Stimulated activated CD8-positive, alpha-beta memory T cell treated with anti-CD3 and anti-CD28 coated beads, Interleukin-15, amount 100 ng/mL, for 48 hours (primary cell): ENCODE measurements at places on chromosomes 2 and 18.

- DNase-seq: no peak
These were observed 30.0 kb upstream of the LINC00305 start for GRCh38 chr18:64178860-64179259.

- no peak for DNase-seq
These were observed 38.0 kb upstream of the ACVR2A start for GRCh38 chr2:147806846-147807245.

GRCh38 chr2:127400533-127400896 is 12.7 kb upstream of the MAP3K2 start:
- no peak for DNase-seq

DNA sequence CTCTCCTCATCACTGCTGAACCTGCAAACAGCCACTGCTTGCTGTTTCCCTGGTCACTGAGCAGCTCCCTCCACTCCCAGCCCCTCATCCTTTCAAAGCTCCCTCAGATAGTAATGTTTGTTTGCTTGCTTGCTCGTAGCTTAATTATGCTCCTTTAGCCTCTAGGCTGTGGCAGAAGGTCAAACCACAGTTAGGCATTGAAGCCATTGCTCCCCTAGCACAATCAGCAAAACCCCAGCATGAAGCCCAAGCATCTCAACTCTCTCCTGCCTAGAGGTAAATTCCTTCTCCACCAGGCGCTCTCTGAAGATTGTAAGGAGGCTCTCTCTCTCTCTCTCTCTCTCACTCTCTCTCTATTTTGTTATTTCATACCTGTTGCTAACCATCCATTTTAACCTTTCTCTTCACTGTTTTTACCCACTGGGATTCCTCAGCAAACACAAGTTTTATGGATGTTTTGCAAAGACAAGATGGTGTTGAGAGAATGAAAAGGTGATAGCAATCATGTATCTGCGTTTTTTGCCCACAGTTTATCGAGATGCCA is 135.9 kb upstream of the HNRNPA3 start:
- no peak for DNase-seq

DNA sequence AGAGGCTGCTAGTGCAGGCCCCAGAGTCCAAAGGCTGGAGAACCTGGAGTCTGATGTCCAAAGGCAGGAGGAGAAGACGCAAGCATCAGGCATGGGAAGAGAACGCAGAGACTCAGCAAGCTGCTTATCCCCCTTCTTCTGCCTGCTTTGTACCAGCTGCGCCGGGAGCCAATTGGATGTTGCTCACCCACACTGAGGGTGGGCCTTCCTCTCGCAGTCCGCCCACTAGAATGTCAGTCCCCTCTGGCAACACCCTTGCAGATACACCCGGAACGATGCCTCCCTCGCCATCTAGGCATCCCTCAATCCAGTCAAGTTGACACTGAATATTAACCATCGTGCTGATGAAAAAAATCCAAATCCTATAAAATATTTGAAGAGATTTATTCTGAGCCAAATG is 141.6 kb downstream of the TWIST2 start:
- DNase-seq: no peak

- DNase-seq: no peak
These were observed 552 bp upstream of the ATF2 start for GRCh38 chr2:175168564-175168945.

- DNase-seq: no peak
These were observed 30.6 kb upstream of the CHRNA1 start for GRCh38 chr2:174794851-174795374.

- no peak for DNase-seq
These were observed 22.2 kb upstream of the NAB1 start for GRCh38 chr2:190626641-190627210.

GRCh38 chr2:179636995-179637394 is 224.4 kb downstream of the ZNF385B start:
- DNase-seq: no peak

GRCh38 chr2:65031341-65032018 is 24.7 kb upstream of the CEP68 start:
- no peak for DNase-seq
